T-helper 2 cell (primary cell): ENCODE measurements at places on chromosomes 6 and 20.

GRCh38 chr6:33064723-33065122 lies 8.7 kb downstream of the HLA-DPA1 start:
- DNase-seq, result no peak

- no peak for DNase-seq
Observed at GRCh38 chr6:93418408-93419303, 703 bp downstream of the EPHA7 start.

DNA sequence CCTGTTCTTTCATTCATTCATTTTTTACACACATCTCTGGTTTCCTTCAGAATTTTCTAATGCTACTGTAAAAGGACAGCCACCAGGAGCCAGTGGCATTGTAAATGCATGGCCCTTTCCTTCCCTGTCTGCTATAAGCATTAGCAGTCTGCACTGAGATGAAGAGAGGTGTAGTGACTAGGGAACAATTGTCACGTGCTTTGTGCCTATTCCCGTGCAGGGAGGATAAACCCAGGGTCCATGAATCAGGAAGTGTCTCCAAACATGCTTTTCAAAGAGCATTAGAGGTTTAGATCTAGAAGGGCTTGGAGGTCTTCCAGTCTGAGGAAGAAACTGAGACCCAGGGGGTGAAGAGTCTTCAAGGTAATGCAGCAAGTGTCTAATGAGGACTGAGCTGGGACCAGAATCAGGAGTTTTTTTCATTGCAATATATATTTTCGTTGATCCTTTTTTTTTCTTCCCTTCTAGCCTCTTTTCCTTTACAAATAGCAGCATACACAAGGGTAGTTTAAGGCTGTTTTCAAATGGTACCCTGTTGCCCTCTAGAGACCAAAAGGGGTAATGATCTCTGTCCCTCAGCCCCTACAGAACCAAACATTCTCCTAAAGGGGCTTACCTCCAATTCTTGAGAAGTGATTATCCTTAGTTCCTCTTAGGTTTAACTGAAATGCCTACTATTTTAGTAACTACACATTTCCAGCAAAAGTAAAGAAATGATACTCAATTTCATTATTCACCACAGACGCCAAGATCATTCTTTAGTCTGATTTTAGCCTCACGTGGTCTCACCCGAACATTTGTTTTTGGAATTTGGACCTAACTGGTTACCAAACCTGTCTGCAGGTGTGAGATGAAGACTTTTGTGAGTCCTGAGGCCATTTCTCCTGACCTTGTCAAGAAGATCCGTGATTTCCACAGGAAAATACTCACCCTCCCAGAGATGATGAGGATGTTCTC lies 6.6 kb downstream of the TRIM15 start:
- no peak for DNase-seq

- DNase-seq, result no peak
Observed at GRCh38 chr6:143210420-143210819, 149.7 kb downstream of the AIG1 start.

DNA sequence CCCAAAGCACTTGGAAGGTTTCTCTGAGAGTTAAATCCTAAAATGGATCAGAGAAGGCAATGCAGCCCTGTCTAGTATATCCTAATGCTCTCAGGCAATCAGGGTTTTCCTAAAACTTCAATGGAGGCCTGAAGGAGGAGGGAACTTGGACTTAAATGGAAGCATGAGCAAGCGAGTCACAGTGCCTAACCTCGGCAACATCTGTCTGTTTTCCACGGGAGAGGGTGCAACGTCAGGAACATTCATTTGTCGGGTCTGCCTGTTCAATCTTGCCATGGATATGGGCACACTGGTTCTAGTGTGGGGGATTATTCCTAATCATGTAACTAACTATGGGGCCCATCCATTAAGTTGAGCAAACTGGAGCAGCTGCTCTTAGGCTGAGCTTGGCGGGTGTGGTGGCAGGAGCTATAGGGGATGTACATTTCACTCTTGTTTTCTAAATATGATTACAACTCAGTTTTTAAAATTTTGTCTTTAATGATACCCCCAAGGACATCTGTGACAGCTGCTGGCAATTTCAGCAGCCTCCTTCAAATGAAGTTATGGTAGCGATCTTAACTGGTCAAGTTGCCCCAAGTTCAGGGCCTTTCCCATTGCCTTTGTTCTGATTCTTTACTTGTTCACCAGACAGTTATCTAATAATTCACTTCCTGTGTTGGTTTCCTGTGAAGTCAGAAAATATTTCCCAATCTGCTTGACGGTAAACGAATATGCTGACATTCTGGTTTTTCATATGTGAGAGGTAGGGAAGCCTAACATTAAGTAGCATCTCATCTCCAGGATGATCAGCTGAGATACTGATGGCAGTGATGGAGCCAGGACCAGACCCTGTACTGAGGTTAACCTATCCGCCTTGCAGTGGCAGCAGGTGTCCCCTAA lies 21.6 kb downstream of the DSE start:
- no peak for DNase-seq

GRCh38 chr6:21270636-21271201 lies 322.8 kb upstream of the SOX4 start:
- DNase-seq, result no peak

DNA sequence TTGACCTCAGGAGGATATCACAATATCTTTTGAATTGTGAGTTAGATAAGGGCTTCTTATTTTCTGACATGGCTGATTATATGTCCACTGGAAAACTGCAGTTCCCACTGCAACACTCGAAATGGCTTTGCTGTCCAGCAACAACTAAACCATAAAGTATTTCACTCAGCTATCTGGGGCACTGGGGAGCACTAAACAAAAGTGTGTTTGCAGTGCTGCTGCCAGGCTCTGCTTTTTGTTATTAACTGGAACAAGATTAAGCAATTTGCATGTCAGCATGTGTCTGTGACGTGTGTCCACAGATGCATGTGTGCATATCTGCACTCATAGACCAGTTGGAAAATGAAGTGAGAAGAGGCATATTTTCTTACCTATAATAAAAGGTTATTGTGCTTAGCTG lies 107.8 kb upstream of the CCN2 start:
- no peak for DNase-seq

- no peak for DNase-seq
Observed at GRCh38 chr6:106152952-106153351, 66.8 kb downstream of the PRDM1 start.

GRCh38 chr20:45290677-45291355 lies 15.8 kb upstream of the RBPJL start:
- DNase-seq, result peak; percentile 17

DNA sequence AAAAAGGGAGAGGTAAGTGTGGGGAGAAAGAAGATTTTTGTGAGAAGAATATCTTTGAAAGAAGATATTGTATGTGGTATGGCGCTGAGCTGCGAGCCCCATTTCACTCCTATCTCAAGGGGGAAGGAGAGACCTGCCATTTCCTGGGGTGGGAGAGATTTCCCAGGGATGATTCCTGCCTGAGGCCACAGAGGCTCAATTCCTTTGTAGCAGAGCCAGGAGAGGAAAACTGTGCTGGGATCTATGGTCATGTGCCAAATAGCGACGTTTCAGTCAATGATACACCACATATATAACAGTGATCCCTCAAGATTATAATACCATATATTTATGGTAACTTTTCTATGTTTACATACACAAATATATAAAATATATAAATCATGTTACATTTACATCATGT lies 28.9 kb downstream of the TCF21 start:
- no peak for DNase-seq

DNA sequence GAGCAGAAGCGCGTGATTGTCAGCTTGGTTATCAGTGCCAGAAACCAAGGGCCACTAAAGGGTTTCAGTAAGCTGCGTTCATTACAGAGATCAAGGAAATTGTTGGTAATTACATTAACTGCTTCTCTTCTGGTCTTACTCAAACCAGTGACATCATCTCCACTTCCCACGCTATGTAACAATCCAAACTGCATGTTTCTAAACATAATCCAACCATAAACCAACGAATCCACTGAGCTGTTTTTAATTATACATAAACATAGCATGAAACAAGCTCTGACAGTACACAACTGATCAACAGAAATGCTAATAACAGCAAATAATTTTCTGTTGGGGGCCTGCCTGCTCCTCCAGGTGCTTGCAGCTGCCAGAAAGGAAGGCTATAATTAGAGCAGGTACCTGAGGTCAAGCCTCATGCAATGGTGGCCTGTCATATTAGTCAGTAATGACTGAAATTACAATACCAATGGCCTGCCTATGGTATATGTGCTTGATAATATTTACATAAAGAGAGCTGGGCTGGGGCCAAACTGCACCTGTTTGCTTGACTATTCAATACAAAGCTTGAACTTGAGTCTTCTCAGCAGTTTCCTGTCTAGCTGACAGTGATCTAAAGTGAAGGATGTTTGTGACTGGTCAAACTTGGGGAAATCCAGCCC lies 40.1 kb downstream of the ILRUN start:
- no peak for DNase-seq

GRCh38 chr6:57072108-57072507 lies 17.9 kb upstream of the ZNF451 start:
- peak; percentile 6 for DNase-seq
